Cortex of kidney (tissue), 1 donor: ENCODE measurements at places on chromosomes 2 and 18.

DNA sequence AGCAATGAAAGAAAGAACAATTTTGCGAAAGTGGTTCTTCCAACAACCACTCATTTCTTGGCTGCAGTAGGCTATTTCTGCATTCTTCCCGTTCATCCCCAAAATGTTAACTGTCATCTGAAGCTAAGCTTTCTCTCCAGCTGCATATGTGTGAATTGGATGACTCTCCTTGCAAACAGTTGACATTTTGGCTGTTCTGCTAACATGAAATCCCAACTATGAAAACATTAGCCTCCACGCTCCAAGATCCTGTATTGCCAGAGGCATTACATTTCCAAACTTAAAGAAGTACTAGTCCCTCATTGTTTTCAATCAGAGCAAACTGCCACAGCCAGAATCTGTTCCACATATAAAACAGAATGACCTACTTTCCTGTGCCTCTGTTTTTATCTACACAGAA lies 88.5 kb downstream of the TGIF1 start:
- DNase-seq, result no peak

DNA sequence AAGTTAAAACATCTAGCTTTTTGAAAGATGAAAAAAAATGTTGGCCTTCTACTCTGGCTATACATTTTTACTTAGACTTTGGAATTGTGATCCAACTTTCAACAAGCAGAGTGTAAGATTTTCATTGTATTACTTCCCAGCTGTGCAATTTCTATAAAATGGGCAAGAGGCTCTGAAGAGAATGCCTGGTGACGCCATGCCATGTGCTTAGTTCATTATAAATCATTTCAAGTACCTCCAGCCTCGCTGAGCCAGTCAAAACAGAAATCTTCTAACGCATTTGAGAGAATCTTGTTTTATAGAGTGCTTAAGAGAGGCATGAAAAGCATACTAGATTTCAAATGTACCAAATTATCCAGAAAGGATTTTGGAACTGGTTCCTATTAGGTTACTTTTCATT lies 10.1 kb upstream of the STK17B start:
- DNase-seq, result no peak

DNA sequence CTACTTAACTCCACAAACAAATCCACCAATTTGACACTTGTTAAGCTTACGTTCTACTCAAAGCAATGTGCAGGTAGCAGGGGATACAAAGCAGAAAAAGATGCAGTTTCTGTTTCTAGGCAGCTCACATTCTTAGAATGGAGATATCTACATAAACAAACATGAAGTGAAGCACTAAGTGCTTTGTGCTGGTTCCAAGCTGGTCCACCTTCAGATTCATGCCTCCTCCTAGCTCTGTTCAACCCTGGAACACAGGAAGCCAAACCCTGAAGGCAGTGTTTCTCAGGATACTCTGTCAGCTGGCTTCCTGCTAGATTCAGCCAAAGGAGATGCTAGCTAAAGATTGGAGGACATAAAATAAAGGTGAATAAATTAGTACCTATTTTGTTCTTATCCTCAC lies 55.3 kb upstream of the NOL4 start:
- DNase-seq, result no peak

DNA sequence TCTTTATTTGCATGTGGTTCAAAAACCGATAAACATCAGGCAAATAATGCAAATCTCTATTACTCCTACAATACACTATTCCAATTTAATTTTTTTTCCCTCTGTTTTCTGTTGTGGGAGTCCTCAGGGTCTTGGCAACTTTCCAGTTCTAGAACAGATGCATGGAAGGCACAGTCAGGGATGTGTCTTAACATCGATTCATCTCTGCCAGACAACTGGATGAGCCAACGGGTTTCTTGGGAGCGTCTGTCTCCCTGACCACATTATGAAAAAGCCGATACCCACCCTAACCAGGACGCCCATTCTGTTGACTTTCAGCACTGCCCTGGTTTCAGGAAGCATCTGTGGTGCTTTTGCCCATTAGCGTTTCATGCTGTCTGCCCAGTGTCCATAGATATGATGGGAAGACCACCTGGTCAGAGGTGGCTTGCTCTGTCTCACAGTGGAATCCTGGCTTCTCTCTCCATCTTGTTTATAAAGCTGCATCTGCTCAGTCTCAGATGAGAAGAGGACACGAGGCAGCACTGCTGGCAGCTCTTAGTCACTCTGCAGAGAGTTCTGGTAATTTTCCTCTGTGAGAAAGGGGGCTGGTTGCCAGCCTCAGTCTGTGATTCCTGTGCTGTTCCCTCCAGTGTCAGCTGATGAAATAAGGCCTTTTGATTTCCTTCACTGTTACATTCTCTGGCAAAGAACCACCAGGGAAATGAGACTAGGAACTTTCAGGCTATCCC lies 57.9 kb upstream of the KCNE4 start:
- DNase-seq, result no peak

- no peak for DNase-seq
These were observed 60.0 kb downstream of the TDRD15 start for GRCh38 chr2:21183726-21184125.

GRCh38 chr2:171706152-171706803 lies 19.0 kb downstream of the DYNC1I2 start:
- DNase-seq, result no peak

DNA sequence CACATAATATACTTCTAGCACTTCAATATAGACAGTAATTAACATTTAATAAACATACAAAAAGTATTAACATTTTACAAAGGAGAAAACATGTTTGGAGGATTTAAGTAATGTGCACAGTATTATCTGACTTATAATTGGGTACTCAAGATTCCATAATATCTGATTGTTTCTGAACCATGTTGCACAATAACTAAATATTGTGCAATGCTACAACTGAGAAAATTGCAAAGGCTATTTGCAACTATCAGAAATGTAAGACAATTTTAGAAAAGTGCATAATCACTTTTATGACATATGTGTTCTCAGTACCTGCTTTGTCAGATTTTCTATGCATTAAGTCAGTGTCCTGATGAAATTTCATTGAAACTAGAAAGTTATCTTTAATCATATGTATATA lies 934.6 kb downstream of the SOCS6 start:
- DNase-seq, result no peak

- DNase-seq, result no peak
These were observed 905 bp upstream of the NUP35 start for GRCh38 chr2:183123117-183123958.

- DNase-seq, result no peak
These were observed 449.7 kb upstream of the CWC22 start for GRCh38 chr2:180456801-180457200.

- DNase-seq, result no peak
These were observed 137.4 kb downstream of the AFF3 start for GRCh38 chr2:100004959-100005387.

GRCh38 chr2:163713534-163714311 lies 22.1 kb downstream of the FIGN start:
- DNase-seq, result no peak

- no peak for DNase-seq
These were observed 128.1 kb upstream of the AQP4 start for GRCh38 chr18:26993568-26993967.

DNA sequence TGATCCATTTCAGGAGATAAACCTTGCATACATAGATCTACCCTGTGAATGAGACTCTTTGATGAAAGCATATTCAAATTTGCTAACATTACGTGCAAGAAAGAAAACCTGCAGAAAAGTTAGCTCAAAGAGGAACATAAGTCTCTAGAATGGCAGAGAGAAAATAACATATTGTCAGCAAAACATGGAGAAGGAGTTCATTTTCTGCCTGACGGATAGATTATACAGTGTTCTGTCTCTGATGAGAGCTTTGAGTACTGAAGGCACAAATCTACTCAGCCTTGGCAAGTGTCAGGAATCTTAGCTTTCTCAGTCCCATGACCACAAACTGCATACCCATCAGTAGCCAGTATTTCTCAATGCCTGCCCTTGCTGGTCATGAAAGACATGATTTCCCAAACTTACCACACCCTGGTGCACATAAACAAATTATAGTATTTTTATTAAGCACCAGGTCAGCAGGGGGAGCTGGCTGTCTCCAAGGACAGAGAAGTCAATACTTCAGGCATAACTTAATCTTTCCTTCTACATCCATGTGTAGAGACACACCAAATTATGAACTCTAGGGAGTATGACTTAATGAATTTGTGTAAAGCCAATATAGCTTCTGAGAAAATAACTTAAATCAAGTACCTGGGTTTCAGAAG lies 401.2 kb upstream of the SOX11 start:
- no peak for DNase-seq

DNA sequence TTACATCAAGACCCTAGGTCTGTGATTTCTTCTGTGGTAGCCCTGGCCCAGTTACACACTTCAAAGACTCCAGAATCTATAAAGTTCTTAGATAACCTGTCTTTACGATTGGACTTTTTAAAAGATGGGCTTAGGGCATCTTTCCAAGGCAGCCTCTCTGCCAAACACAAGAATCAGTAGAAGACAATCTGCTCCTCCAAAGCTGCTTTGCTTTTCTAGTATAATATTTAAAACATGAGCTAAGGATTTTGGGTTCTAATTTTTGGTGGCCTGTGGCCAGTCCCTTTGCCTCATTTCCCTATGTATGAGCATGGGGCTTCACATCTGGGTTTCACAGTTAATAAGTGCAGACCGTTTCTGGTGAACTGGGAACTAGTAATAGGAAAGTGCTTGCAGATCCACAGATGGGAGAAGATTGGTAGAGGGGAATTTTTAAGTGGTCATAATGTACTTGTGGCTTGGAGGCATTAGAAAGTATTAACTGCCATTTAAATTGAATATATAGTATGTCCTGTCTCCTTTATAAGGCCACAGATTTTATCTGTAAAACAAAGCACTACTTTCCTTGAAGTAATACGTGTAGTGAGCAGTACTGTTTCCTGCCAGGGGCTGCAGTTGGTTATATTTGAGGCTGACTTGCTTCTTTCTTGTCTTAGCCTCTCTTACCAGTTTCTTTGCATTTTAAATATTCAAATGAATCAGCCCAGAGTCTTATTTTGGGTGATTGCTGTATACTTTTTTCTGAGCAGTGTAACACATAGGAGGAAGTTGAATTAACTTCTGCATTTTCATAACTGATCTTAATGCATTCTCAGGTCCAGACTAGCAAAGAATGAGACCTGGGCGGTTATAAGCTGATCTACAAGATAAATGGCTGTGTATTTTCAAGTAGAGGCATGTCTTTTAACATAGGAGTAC lies 1.5 kb downstream of the ARPC2 start:
- no peak for DNase-seq

DNA sequence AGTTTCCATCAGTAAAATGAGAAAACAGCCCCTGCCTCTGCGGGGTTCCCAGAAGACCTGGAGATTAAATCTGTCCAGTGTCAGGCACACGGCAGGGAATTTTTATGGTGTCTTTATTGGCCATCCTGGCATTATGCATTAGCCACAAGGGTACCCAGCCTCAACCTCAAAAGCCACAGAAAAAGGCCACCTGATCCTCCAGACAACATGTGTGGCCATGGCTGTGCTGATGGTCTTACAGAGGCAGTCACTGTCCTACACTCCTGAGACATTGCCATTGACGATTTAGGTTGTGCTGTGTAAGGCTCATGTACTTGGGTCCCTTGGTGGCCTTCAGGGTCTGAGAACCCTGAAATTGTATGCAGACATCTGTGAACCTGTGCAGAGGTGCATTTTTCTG lies 115.6 kb downstream of the SMAD7 start:
- no peak for DNase-seq

DNA sequence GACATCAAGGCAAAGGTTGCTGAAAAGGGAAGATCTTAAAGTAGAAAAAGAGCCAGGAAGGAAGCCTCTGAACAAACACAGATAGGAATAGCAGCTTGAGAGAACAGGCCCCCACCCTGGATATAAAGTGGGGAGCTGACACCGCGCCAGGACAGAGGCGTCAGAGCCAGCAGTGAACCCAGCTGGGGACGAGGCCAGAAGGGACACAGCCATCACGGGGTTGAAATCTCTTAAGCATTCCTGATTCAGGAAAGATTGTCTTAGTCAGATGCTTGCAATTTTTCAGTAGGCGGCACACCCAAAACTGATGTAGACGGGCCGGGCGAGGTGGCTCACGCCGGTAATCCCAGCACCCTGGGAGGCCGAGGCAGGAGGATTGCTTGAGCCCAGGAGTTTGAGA lies 93.8 kb upstream of the PHLPP1 start:
- no peak for DNase-seq

DNA sequence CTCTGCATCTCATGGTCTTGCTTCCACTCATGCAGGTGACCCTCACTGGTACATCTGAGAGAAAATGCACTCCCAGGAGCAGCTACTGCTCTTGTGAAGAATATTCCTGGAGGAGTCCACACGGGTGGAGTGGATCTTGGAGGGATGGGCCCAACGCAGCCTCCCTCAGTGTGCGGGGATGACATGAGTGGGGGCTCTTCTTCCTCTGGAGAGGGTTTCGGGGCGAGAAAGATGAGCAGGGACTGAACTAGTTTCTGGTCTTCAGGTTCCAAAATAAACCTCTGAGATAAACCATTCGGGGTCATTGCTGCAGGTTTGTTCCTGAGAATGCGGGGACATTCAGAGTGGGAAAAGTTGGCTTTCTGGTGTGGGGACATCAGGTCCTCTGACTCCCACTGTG lies 39.1 kb downstream of the COPS8 start:
- DNase-seq, result no peak

GRCh38 chr2:11097038-11097720 lies 58.1 kb upstream of the SLC66A3 start:
- DNase-seq, result no peak

DNA sequence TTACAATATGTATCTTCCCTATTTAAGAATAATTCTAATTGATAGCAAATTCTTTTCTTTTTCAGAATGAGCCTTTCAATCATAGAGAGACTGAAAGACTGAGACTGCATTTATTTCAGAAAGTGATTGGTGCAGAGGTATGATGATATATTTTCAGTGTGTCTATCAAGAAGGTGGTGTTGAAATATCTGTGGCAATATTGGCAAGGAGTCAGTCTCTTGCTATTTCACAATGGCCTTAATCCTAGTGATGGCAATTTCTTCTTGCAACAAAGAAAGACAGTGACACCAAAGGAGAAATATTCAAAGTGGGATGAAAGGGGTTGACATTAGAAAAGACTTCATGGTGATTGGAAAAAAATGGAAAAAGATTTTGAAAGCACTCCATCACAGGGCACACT lies 21.7 kb upstream of the ZBTB14 start:
- no peak for DNase-seq

GRCh38 chr2:207792244-207792785 lies 22.6 kb upstream of the FZD5 start:
- no peak for DNase-seq

DNA sequence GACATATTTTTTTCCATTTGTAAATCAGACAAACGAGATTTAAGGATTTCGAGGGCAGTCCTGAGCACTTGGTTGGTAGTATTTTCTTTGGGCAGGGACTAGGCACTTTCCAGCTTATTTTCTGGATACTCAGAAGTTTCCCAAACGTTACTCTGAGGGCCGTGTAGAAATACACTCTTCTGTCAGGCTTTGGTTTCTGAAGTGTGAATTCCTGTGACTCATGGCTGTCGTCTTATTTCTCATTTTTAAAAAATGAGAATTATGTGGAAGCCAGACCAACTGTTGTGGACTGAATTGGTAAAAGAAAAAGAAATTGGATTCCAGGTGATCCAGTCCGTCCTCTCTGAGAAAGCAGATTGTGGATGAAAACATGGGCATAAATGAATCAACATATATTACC lies 658.6 kb upstream of the FANCL start:
- no peak for DNase-seq
